ENCODE measurements at places on chromosomes 5 and 9.

DNA sequence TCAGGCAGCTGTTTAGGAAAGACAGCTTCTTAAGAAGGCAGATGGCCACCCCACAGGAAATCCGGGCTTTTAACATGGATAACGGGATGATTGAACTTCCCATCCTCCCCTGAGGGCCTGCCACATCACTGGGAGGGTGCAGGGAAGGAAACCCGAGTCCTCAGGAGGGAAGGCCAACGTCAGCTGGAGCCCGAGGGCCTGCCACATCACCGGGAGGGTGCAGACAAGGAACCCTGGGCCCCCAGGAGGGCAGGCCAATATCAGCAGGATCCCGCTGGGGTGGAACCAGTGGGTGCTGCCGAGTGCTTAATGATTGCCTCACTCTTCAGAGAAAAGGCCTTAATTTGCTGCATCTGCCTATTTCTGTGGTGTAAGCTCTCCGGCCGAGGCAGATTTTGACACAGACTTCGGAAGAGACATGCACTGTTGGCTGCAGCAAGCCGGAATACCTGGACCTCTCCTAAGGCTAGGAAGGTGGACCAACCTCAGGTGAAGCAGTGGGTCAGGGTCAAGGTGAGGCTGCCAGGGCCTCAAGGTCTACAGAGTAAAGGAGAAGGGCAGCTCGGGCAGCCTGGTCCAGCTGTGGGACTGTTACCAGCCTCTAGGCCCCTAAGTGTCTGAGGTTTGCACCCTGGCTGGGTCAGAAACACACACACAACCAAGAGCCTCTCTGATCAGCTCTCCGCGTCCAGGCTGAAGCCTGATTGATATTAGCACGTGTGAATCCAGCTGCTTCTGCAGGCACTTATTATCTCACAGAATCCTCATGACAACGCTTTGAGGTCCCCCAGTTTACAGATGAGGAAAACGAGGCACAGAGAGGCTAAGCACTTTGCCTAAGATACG, 14.8 kb upstream of the COL5A1 start:
- DNase-seq, result no peak

DNA sequence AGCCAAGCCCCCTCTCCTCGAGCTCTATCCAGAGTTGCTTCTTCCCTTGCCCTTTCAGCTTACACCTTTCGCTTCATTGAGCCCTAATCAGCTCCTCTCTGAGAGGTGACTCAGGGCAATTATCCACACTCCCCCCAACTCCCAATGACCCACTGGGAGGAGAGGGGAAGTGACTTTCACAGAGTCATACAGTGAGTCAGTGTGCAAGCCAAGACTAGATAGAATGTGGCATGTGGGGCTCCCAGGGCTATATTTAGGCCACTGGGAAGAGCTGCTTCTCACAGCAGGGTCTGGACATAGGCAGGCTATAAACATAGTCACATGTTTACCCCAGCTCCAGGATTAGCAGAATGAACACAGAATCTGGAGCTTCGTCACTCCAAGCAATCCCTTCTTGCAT, 57.4 kb downstream of the NRG2 start:
- DNase-seq, result no peak

GRCh38 chr9:127470662-127471061, 19.4 kb downstream of the LRSAM1 start:
- DNase-seq, result no peak

- DNase-seq, result no peak
Measured at GRCh38 chr9:101485924-101486692, 47.5 kb upstream of the RNF20 start.

- DNase-seq, result no peak
Measured at GRCh38 chr5:165620394-165620793, 2115.0 kb downstream of the MAT2B start.

- no peak for DNase-seq
Measured at GRCh38 chr5:45376417-45376816, 319.8 kb downstream of the HCN1 start.

GRCh38 chr5:119340597-119341218, 15.1 kb upstream of the TNFAIP8 start:
- no peak for DNase-seq

GRCh38 chr9:77455312-77455927, 192.7 kb downstream of the GNA14 start:
- DNase-seq, result no peak

DNA sequence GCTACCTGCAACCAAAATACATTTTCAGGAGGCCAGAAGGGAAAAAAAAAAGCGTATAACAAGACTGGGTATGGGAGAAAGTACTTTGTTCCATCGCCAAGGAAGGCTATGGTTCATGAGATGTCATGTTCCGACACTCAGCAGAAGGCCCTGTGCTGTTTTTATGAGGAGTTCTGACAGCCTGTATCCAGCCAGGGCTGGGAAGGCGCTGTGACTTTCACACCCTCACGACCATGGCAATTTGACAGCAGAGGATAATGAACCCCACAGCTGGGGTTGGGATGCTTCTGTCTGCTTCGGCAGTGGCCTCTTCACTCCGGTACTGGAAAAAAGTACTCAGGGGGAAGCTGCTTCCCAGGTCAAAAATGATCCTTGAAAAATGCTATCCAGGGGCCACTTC, 154.4 kb downstream of the PRELID2 start:
- DNase-seq, result no peak

- DNase-seq, result no peak
Measured at GRCh38 chr5:111238431-111239225, 14.4 kb downstream of the CAMK4 start.

- no peak for DNase-seq
Measured at GRCh38 chr5:123171259-123171658, 82.2 kb downstream of the PRDM6 start.

DNA sequence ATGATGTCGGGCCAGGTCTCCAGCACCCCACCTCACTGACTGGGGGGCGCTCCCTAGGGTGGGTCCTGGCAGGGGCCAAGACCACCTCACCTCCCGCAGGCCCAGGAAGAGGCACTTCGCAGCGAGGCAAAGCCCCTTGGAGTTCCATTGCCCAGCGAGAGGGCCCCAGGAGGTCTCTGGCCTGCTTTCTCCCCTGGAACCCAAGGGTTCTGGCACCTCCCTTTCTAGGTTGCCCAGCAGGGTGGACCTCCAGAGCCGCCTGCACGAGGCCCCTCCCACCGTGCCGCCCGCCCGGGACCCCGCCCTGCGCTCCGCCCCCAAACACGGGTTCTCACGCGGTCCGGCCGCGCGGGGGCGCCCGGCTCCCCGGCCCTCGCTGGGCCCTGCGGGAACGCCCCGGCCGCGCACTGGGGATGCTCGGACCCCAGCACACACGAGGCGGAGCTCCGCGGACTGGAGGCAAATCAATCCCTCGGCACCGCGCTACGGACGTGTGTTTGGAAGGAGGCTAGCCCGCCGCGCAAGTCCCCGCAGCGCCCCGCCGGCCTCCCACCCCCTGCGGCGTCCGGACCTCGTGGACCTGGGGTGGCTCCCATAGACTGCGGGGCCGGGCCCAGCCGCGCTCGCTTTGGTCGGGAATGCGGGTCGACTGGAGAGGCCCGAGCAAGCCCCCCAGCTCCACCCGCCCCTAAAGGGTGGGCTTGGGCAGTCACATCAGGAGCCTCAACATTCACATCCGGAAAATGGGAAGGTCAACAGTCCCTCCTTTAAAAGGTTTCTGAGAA, 99.5 kb upstream of the LMX1B start:
- peak; percentile 47 for DNase-seq

DNA sequence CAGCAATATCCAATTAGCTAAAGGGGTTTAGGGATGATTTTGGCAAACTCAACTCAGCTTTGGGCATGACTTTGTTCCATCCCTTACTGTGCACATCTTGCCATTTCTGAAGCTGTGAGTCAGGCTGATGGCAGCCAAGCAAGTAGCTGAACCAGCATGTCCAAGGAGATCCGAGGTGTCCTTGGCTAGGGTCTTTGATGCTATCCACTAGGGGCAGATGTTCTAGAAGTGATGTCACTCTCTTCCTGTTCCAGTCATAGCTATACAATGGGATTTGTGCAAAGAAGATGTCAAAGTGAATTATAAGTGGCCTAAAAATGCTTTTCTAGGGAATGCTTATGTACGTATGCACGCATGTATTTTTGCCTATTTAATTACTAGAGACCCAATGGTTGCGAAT, 160.8 kb upstream of the PAPPA start:
- DNase-seq, result no peak

DNA sequence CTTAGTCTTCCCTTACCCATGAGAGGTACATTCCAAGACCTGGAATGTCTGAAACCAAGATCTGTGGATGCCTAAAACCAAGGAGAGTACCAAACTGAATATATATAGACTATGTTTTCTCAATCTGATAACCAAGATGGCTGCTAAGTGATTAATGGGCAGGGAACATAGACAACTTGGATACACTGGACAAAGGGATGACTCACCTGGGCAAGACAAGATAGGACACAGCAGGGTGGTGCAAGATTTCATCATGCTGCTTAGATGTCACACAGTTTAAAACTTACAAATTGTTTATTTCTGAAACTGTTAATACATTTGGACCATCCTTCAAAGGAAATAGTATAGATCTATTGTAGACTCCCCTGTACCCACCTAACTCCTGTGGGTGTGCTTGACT, 130.9 kb downstream of the HTR1A start:
- no peak for DNase-seq

DNA sequence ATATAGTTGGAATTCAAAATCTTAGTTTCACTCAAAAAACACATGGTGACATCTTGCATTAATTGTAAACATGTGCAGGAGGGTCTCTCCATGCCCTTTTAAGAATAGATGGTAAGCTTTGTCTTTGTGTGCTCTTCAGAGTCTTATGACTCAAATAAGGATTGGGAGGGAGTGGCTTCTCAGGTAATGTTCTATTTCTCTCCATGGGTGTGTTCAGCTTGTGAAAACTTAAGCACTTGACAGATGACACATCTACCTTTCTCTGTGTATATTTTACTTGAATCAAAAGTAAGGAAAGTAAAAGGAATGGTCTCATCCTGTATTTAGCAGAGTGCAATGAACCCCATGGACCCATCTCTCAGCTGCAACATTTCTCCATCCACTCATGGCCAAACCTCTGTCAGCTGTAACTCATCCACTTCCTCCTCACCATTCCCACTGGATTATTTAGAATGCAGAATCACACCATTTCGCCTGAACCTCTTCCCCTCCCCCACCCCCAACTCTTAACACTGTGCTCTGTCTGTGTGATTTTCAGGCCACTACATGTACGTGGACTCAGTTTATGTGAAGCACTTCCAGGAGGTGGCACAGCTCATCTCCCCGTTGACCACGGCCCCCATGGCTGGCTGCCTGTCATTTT, 82.1 kb downstream of the MAMDC2 start:
- DNase-seq, result no peak

- DNase-seq, result no peak
Measured at GRCh38 chr9:111094433-111094924, 56.2 kb upstream of the LPAR1 start.

- DNase-seq, result no peak
Measured at GRCh38 chr5:71701407-71701806, 17.7 kb upstream of the CARTPT start.

- no peak for DNase-seq
Measured at GRCh38 chr5:151147033-151147432, 10.5 kb downstream of the ANXA6 start.

GRCh38 chr9:97744710-97745708, 47.9 kb upstream of the XPA start:
- no peak for DNase-seq

- DNase-seq, result no peak
Measured at GRCh38 chr9:76027416-76027815, 136.9 kb downstream of the PCSK5 start.

- no peak for DNase-seq
Measured at GRCh38 chr5:57193757-57194413, 20.0 kb downstream of the GPBP1 start.

DNA sequence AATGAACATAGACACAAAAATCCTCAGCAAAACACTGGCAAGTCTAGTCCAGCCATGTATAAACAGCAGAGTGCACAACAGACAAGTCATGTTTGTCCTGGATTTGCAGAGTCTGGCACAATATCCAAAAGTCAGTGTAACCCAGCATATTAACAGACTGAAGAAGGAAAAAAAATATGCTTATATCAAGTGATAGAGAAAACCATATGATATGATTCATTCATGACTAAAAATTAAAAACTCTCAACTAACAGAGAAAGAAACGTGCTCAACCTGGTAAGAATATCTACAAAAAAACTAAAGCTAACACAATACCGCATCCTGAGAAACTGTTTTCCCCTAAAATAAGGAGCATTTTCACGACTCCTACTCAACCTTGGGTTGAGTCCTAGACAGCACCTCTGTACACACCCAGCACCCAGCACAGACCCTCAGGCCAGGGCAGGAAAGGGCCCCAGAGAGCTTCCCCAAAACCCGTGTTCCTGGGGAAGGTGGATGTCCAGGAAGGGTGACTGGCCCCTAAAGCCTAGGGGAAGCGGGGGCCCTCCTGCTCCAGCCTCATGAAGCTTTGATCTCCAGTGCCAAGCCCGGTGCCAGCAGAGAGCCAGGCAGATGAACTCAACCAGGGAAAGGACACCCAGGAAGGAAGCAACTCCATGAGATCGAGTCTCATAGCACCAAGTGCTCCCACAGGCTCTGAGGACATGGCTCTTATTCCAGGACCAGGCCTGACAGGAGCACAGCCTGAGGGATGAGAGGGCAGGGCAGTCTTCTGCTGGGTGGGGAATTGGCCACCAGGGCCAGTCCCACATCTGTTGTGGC, 38.9 kb downstream of the ADAMTS2 start:
- no peak for DNase-seq

GRCh38 chr5:169768416-169768815, 131.3 kb downstream of the DOCK2 start:
- DNase-seq, result no peak

DNA sequence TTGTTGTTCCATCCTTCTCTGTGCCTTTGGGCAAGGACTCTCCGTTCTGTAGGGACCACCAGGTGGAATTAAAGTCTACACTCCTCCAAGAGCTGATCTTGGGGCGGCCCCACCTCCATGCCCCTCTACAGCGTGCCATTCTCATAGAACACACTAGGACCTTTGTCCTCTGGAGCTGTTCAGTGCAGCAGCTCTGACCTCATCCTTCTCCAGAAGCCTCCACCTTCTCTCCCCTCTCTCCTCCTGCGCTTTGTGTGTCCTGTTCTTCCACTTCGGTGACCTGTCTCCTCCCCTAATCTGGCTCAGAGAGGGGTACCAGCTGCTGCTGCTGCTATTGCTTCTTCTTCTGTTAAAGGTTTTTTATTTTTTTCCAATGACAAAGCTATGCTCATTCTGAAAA, 1.8 kb upstream of the MACROH2A1 start:
- no peak for DNase-seq

DNA sequence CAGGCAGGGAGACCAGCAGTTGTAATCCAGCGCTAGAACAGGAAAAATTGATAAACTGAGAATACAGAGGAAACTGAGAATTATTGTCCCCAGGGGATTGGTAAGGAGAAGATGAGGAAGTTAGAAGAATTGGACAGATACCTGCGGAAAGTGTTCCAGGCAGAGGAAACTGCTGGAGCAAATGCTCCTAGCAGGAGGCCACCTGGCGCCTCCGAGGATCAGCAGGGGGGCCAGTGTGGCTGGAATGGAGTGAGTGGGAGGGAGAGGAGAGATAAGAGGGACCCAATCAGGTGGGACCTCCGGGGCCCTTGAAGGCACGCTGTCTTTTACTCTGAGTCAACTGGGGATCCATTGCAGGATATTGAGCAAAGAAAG, 695 bp upstream of the ANXA6 start:
- no peak for DNase-seq

- DNase-seq, result no peak
Measured at GRCh38 chr9:70260007-70260443, 1.2 kb downstream of the SMC5 start.

- no peak for DNase-seq
Measured at GRCh38 chr9:114450833-114451706, 54.2 kb downstream of the WHRN start.

- no peak for DNase-seq
Measured at GRCh38 chr5:34976347-34976746, 47.0 kb downstream of the DNAJC21 start.

GRCh38 chr5:154319736-154320135, 126.1 kb upstream of the SAP30L start:
- no peak for DNase-seq
